ENCODE measurements at places on chromosomes 5 and 9. TPM values are rescaled to one million over a fixed set of nuclear protein-coding genes. Genes with fewer than 3 reads are reported as not detected.

DNA sequence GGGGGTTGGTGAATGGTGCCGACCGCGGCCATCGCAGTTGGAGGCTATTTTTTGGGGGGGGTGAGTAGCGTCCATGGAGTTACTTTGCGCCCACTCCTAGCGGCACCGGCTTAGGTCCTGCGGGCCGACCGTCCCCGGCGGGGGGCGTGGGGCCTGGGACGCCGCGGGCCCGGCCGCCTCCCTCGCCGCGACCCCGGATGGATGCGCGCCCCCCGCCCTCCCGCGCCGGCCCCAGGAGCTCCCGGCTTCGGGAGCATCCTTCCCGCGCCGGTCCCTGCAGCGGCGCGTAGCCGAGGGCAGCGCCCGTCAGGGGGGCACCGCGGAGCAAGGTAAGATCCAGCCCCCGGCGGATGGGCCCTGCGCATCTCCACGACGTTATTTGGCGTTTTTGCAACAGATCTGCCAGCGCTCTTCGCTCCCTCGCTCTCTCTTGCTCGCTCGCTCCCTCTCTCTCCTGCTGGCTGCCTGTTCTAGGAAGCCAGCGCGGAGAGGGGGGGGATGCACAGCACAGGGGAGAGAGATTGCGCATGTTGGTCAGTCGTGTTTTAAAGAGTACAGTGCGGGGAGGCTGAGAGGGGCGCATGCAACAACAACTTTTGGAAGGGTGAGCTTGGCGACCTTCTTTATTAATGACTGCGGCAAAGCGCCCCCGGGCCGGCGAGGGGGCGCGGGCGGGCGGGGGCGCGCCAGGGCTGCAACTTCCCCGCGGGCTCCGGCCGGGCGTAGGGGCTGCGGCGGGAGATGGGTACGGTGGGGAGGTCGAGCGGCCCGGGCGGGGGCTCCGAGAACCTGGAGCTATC, 413 bp downstream of the JADE2 start:
- H3K4me1 ChIP-seq = peaks cover 18% of the 10 kb centered on the region
- H3K27ac ChIP-seq = peak overlapping the region; percentile 68
- H3K4me3 ChIP-seq = peak overlapping the region; percentile 80

- H3K4me3 ChIP-seq = no peak overlapping the region
- no peak for DNase-seq
- H3K27me3 ChIP-seq = no peaks in the 10 kb centered on the region
- H3K36me3 ChIP-seq = no peaks in the 10 kb centered on the region
Observed at GRCh38 chr5:50653946-50654345, 12.5 kb upstream of the PARP8 start.

- DNase-seq = no peak
- no peak overlapping the region for H3K4me3 ChIP-seq
- peaks cover 3% of the 10 kb centered on the region for H3K4me1 ChIP-seq
- no peaks in the 10 kb centered on the region for H3K36me3 ChIP-seq
- H3K27me3 ChIP-seq = peaks cover under 1% of the 10 kb centered on the region
Observed at GRCh38 chr5:139199321-139199720, 1.2 kb upstream of the SIL1 start.

- peaks cover 4% of the 10 kb centered on the region for H3K4me1 ChIP-seq
- no peak for DNase-seq
- no peak overlapping the region for H3K27ac ChIP-seq
- H3K4me3 ChIP-seq = no peak overlapping the region
- H3K27me3 ChIP-seq = no peaks in the 10 kb centered on the region
Observed at GRCh38 chr9:95813923-95814322, 61.6 kb upstream of the ERCC6L2 start.

DNA sequence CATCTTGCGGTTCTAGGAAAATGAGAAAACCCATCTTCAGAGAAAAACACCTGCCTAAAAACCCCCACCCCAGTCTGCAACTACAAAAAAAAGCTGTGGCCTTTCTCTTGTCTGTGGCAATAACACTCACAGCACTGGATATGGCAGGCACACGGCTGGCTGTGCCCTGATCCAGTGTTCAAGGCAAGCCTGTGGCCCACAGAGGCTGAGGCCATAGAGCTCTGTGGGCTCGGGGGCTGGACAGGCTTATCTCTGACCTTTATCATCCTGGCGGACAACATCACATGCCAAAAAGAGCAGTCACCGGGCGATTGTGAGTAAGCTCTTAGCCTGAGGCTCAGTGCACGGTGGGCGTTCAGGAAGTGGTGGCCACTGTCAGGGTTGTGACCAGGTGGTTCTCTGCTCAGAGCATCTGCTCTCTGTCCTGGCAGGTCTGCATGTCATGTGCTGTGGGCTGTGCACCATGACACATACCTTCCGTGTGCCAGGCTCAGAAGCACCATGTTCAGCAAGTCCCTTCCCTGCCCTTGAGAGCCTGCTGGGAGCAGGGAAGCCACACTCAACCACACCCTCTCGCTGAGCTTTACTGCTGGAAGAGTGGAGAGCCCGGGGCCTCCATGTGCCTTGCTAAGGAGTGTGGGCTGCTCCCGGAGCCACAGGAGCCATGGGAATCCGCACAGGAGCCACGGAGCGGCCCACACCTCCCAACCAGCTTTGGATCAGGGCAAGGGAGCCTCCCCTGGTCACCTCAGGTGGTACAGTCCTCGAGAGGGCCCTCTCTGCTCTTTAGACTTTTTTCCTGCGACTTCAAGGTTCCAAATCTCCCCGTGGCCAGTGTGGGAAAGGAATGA, 34.6 kb upstream of the WDR38 start:
- no peaks in the 10 kb centered on the region for H3K36me3 ChIP-seq
- no peaks in the 10 kb centered on the region for H3K27me3 ChIP-seq
- H3K4me1 ChIP-seq = peaks cover 2% of the 10 kb centered on the region
- DNase-seq = no peak

DNA sequence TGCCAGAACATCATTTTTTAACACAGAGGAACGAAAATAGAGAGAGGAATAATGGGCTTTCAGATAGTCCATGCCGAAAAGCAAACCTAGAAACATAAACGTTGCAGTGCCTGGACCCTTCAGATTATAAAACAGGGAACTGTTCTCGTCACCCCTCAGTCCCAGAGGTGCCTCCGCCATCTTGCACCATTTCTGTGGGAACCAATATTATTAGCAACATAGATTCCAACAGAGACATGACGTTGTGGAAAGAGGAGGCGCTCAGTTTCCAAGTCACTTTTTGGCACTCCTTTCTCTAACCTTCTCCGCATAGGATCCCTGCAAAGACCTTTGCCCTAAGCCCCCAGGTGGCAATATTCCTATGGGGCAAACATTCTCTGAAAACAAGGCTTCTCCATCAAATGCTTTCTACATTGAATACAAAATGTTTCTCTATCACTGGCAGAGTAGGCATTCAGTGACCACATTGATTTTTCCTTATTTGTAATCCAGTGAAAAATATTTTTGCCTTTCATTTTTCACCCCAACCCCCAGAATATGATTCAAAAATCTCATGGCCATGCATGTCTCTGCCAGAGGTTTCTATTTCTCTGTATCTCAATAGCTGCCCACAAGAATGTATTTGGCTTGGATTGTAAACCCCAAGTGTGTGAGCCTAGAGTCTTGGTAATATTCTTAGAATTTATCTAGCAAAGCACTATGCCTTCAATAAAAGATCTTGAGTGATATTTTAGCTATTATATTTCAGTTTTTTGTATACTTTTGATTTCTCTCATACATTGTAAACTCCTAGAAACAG, 500.8 kb upstream of the WWC1 start:
- H3K27ac ChIP-seq = no peak overlapping the region
- no peak overlapping the region for H3K4me3 ChIP-seq
- H3K36me3 ChIP-seq = no peaks in the 10 kb centered on the region
- no peak for DNase-seq
- H3K27me3 ChIP-seq = no peaks in the 10 kb centered on the region
- no peaks in the 10 kb centered on the region for H3K4me1 ChIP-seq

DNA sequence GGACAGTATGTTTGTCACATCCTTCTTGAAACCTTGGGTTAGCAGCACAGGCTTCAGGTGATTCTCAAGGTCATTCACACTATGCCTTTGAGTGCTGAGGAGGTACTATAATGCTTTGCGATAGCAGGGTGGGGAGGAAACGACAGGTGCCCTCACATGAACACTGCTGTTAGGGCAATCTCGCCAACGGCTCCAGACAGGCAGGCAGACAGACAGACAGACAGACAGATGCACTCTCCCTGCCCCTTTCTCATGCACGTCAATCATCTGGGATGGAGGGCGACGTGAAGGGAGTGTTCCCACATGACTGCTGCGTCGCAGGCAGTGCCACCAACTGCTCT, 82.9 kb downstream of the RAPGEF1 start:
- no peaks in the 10 kb centered on the region for H3K36me3 ChIP-seq
- DNase-seq = no peak
- H3K27ac ChIP-seq = peak overlapping the region; percentile 90
- no peaks in the 10 kb centered on the region for H3K27me3 ChIP-seq
- H3K4me3 ChIP-seq = no peak overlapping the region

DNA sequence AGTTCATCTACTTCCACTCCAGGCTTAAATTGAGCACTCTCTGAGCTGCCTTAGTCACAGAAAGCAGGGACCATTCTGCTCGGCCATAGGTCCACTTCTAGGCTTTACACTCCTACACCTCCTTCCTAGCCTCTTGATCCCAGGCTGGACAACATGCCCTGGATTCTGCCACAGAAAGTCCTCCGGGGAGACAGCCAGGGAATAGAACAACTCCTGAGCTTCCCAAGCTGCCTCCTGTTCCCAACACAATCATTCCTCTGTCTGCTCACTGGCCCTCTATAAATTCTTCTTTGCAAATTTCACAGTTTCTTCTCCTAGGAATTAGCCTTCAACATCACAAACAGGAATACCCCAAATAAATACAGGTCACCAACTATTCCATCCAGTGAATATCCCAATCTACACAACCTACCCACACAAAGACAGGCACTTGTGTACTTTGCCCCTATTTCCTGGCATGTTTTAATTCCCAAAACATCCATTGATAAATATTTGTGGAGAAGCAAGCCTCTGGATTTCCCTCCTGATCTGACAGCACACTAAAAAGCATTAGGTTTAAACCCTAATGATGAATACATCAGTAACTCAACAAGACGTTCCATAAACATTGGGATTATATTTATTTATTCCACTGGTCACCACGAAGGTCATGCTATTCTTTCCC, 125.5 kb downstream of the ENC1 start:
- no peaks in the 10 kb centered on the region for H3K27me3 ChIP-seq
- no peak for DNase-seq
- no peak overlapping the region for H3K4me3 ChIP-seq
- H3K27ac ChIP-seq = no peak overlapping the region

GRCh38 chr9:84669288-84670137, at the start of gene NTRK2:
Gene NTRK2, plus strand, starts transcription at chr9:84669729. Its CDS starts 1,020 bp downstream, at chr9:84670749.
- DNase-seq = peak; percentile 46
- peak within 1 kb of the TSS; percentile 54 for H3K4me3 ChIP-seq
- H3K27ac ChIP-seq = no peak within 1 kb of the TSS
- no peaks in the 10 kb centered on the region for H3K36me3 ChIP-seq
- no peaks in the 10 kb centered on the region for H3K4me1 ChIP-seq

DNA sequence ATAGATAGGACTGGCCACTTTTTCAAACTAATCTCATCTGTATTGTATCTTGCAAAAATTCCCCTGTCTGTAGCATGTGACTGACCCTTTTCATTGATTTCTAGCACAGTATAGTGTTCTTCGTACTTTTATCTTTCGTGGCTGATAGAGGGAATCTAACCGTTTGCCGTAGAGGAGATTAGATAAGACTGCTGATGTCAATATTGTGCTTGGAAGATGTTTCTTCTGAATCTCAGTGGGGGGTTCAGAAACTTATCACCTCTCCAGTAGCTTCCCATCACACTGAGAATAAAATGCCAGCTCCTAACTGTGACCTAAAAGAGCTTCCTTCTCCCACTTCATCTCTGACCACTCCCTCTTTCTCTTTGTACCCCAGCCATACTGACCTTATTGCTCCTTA, 25.4 kb upstream of the ALDOB start:
- H3K4me1 ChIP-seq = peaks cover 2% of the 10 kb centered on the region
- no peaks in the 10 kb centered on the region for H3K27me3 ChIP-seq
- DNase-seq = no peak
- no peaks in the 10 kb centered on the region for H3K36me3 ChIP-seq
- no peak overlapping the region for H3K4me3 ChIP-seq
- H3K27ac ChIP-seq = no peak overlapping the region

- H3K27ac ChIP-seq = no peak overlapping the region
- H3K27me3 ChIP-seq = no peaks in the 10 kb centered on the region
- peaks cover 9% of the 10 kb centered on the region for H3K4me1 ChIP-seq
- no peaks in the 10 kb centered on the region for H3K36me3 ChIP-seq
- no peak for DNase-seq
Observed at GRCh38 chr9:93592008-93592642, 15.7 kb downstream of the PHF2 start.

DNA sequence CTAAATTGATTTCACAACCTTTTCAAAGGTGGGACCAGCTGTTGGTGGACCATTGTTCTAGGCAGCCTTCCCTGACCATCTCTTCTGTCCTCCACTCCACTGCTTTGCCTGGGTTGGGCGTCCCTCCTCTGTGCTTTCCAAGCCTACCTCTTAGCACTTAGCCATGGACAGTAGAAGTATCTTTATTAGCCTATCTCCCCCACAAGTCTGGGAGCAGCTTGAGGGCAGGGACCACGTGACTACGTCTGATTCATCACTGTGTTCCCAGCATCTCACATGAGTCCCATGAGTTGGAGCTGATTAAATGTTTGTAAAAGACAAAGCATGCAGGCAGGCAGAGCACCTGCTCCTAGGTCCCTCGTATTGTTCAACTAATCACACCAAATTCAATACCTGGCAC, 20.9 kb downstream of the MORN5 start:
- no peaks in the 10 kb centered on the region for H3K4me1 ChIP-seq
- DNase-seq = peak; percentile 82
- H3K4me3 ChIP-seq = no peak overlapping the region
- no peaks in the 10 kb centered on the region for H3K36me3 ChIP-seq

DNA sequence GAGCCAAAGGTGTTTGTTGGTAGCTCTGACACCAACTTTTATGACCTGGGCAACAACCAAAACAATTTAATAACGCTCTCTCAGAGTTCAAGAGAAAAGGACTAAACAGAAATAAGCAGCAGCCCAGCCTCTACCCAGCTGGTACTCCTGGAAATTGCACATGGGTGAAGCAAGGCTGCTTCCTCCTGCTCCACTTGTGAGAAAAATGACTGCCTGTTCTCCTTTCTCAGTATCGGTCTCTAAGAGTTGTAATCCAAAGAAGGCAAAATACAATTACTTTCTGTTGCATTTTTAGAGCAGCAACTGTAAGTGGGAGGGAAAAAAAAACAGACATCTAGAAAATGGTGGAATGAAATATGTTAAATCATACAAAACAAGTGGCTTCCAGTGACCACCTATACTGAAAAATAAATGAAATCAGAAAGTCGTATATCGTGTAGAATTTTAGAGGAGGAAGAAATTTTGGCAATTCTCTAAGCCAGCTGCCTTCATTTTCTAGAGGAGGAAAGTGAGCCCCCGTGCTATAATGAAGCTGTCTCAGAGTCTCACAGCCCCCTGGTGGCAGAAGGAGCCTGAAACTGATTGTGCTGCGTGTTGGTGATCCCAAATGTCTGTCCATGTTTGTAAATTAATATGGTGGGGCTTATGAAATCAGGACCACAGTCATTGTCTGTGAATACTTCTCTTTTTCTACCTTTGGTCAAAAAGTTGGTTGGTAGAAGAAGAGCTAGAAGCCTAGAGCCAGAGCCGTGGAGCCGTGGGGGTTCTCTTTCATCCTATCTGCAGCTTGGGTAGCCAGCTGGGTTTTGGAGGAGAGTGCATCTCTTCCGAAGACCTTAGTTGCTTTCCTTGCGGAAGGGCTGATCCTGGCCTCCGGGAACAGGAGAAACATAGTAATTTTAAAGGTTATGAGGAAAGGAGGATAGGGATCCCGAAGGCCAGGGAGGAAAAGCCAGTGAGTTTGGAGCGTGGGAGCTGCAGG, 139.9 kb downstream of the PIP5K1B start:
- H3K4me1 ChIP-seq = no peaks in the 10 kb centered on the region
- no peaks in the 10 kb centered on the region for H3K27me3 ChIP-seq
- no peak overlapping the region for H3K4me3 ChIP-seq

The ADAMTSL2 gene
- total RNA-seq = under 0.01 TPM

The ALDH1A1 gene
- 45.2 TPM for total RNA-seq

The NNT gene
- 90.1 TPM for total RNA-seq

The GABRA1 gene
- total RNA-seq = not detected

The TMC1 gene
- total RNA-seq = not detected
